ENCODE measurements at places on chromosomes 2 and 18. TPM values are rescaled to one million over a fixed set of nuclear protein-coding genes. Genes with fewer than 3 reads are reported as not detected.

Gene TDRD15
- polyA plus RNA-seq = not detected

Gene WNT6
- polyA plus RNA-seq = 0.08 TPM

Gene GYPC
- polyA plus RNA-seq = not detected

Gene COLEC11
- polyA plus RNA-seq = 0.30 TPM

Gene VWC2L
- polyA plus RNA-seq = not detected

Gene CAVIN2
- polyA plus RNA-seq = 13.8 TPM

Gene COL3A1
- 0.99 TPM for polyA plus RNA-seq

Measured in A549 (cell line).